GM10248 (cell line): ENCODE measurements at places on chromosomes 11 and 22.

- DNase-seq: peak; percentile 30
Observed at GRCh38 chr11:26649884-26650283, 72.0 kb downstream of the SLC5A12 start.

DNA sequence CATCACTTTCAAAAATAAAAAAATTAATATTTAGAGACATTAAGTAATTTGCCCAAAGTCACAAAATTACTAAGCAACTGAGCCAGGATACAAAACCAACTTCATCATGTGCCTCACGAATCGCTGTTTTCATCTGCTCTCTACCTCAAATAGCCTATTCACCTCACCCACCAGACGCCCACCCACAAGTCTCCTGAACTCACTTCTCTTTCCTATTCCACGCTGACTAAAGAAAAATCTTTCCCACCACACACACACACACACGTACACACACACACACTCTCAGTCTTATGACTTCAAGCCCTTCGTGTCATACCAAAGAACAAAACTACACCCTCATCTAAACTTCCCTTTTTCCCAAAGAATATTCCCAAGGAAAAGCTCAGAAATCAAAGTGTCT, 2.2 kb downstream of the OR8B12 start:
- no peak for DNase-seq

- no peak for DNase-seq
Observed at GRCh38 chr11:18677560-18677959, 21.0 kb upstream of the TMEM86A start.

GRCh38 chr11:78982473-78982872, 407.8 kb upstream of the NARS2 start:
- DNase-seq: no peak

DNA sequence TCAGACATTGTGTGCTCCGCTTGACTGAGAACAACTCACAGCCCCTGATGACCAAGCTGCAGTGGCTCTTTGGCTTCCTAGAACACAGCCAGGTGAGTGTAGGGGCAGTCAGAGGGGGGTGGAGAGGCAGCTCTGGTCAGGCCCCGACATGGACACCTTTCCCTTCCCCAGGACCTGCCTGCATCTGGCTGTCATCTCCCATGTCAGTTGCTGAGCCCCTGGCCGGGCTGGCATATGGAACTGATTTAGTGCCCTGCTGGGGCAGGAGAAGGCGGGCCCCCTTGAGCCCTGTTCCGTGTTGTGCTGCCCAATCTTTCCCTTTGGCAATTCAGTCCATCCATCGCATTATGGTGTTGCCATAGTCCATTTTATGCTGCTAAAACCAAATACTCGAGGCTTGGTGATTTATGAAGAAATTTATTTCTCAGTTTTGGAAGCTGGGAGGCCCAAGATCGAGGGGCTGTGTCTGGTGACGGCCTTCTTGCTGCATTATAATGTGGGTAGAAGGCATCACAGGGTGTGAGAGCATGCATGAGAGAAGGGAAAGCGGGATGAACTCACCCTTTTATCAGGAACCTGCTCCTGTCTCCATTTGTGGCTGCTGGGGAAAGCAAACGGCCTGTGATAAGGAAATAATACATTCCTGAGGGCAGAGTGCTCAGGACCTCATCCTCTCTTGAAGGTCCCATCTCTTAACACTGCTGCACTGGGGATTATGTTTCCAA, 19.0 kb downstream of the USP35 start:
- no peak for DNase-seq

DNA sequence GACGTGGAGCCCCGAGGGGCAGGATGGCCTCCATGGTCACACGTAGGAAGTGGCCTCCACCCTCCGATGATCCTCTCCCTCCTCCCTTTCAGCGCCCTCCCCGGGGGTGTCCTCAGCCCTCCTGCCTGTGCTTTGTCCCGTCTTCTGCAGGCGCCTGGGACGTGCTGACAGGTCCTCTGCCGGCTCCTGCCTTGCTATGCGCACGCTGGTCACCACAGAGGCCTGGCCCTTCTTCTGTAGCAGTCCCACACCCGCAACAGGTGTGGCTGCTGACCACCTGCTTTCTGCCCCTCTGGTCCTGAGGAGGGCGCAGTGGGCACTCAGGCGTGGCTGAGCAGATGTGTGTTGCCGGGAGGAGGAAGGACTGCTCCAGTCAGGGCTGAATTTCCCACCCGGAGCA, 27.7 kb upstream of the PPP6R3 start:
- no peak for DNase-seq

DNA sequence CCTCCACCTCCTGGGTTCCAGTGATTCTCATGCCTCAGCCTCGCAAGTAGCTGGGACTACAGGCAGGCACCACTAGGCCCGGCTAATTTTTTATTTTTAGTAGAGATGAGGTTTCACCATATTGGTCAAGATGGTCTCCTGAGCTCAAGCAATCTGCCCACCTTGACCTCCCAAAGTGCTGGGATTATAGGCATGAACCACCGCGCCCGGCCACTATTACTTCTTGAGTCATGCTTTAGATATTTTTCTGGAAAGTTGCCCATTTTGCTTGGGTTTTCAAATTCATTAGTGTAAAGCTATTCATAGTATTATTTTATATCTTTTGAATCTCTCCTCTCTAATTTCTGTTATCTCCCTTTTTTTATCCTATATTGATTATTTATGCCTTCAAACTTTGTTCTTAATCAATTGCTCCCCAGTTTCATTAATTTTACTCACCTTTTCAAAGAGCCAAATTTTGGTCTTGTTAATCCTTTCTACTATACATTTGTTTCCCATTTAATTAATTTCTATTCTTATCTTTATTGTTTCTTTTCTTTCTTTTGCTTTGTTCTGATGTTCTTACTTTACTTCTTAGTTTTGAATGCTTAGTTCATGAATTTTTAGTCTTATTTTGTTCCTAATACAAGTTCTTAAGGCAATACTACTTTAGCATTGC, 10.3 kb upstream of the RAC2 start:
- no peak for DNase-seq

DNA sequence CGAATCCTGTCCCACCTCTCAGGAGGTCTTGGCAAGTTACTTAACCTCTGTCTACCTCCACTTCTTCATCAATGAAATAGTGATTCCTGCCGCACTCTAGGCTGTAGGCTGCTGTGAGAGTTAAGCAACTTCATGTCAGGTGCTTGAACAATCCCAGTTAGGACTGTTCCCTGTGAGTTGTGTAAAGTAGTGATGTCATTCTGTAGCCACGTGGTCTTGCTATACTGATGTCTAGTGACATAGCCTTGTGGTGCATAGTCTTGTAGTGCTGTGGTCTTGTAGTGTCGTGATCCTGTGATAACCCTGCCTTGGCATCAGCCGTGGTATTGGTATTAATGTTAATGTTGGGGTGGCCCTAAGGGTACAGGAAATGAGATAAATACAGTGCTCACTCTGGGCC, 30.3 kb upstream of the PRR5 start:
- DNase-seq: no peak

GRCh38 chr11:46952553-46952952, 16.0 kb downstream of the CSTPP1 start:
- no peak for DNase-seq

DNA sequence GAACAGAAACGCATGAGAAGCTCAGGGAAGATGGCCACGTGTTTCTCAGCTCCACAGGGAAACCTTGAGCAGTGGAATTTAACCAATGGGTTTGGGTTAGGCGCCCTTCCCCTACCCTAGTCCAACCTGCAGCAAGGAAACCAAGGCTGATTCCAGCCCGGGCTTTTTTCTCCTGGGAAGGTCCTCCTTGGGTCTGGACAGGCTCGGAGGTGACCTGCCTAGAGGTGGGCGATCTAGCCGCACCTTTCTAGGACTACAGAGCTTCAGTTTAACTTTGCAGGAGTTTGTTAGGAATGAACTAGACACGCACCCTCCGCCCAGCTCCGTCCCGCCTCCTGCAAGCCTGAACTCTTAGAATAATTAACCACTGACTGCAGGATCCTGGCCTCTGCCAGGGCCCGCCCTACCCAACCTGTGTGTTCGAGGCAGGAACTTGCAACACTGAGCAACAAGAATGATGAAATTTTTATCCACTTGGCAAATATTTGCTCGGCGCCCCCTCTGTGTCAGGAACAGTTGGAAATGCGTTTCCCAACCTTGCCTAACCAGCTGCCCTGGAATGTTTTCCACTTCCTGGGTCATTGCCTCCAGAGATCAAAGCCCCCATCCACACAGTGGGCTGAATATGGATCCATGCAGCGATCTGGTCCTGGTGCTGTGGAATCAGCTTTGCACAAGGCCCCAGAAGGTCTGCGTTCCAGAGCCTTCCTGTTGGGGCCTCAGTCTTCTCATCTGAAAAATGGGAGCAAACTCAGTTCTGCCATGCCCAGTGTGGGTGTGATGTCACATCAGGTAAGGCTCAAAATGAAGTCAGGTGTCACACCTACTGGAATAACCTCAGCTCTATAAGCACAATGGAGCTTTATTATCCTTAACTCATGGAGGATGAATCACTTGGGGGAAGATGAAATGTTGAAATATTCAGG, 13.3 kb downstream of the MPST start:
- no peak for DNase-seq

- DNase-seq: no peak
Observed at GRCh38 chr11:45806937-45807791, 2.2 kb downstream of the SLC35C1 start.

DNA sequence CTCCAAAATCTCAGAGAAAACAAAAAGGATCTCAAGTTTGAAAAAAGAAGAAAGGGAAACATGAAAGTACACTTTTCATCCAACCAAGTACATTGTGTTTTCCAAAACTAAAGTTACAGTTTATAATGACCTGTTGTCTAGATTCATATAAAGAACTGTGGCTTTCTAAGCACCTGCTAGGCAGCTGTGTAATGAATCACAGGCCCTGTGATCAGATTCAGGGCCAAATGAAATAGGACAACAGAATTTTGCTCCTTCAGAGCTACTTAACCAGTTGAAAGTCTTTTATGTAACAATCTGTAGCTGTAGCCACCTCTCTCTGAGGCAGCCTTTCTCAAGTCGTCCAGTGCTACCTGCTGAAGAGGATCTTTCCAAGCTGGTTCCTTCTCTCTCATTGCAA, 960.0 kb upstream of the RAG2 start:
- DNase-seq: no peak

DNA sequence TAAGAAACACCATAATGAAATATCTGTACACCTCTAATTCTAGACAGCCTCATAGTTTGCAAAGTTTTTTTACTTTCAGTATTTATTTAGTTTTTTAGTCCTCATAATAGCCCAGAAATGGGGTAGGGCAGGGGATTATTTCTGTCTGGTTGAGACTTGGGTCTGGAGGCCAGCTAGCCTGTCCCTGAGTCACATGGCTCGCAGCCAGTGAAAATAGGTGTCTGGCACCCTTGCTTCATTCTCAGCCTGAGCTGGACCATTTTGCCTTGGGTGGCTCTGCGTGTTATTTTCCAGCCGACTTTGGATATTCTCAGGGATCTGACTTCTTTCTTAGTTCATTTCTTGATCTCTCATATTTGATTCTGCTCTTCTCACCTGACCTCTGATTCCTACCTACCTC, 123.9 kb upstream of the NARS2 start:
- no peak for DNase-seq

DNA sequence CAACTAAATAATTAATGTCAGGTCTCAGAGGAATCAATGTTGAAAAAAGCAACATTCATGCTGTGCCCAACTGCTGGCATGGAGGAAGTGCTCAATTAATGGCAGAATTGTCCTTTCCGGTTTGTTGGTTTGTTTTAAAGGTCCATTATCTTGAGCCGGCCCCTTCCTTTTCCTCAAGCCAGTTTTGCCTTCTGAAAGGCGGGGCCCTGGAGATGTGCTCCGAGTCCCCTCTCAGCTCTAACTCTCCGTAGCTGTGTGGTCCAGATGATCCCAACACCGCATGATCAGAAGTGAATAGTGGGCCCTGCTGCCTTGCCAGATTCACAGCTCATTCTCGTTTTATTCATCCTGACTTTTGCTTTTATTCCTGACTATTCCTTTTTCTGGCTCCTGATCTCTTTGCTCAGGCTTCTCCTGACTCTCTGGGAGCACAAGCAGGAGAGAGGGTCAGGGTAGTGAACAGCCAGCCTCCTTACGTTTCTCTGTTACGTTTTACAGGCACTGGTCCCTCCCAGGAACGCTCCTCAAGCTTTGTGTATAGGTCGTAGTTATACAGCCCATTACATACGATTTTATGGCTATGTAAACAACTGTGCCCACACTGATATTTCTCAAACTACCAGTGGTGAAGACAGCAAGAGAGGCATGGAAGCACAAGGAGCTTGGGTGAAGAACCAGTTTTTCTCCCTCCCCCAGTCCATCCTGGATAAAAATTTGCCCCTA, 265.9 kb downstream of the LARGE1 start:
- no peak for DNase-seq

DNA sequence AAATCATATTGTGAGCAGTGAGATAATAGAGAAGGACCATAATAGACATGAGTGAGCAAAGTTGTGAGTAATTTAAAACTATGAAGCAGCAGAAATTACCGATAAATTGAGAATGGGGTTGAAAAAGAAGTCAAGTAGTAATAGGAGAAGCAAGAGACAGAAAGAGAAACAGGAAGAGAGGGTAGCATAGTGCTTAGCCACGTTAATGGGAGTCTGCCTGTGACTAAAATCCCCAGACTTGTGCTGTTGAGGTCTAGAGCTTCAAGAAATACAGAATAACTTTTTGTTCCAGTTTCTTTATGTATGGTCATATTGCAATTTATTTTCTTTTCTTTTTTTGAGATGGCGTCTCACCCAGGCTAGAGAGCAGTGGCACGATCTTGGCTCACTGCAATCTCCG, 368.7 kb downstream of the METTL15 start:
- DNase-seq: no peak

DNA sequence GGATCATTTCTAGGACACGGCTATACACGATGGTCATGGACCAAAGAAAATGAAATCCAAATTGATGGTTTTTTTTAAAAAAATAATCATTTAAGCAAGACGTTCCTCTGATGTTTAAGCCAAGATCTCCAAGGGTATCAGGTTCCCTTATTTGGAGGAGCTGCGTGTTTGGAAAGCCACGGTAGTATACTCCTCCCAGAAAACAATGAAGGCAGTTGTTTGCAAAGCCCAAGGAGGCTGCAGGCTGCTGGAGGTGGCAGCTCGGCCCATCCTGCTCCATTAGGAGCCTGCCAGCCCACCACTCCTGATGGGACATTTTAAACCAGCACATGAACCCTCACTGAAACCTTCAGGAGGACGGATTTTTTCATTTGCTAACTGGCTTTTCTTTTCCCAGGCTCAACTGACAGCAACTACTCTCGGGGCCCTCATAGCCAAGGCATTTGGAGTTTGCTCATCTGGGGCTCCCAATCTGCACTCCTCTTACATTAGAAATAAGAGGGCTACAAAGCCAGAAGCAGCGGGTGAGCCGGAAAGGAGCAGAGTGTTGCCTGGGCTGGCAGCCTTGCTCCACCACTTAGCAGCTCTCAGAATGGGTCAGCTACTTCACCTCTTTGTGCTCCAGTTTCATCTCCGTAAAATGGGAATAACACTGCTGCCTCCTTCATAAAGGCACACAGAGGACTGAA, 58.4 kb downstream of the ABTB2 start:
- DNase-seq: no peak

GRCh38 chr11:68950762-68951161, 30.0 kb downstream of the MRGPRD start:
- no peak for DNase-seq

- DNase-seq: no peak
Observed at GRCh38 chr11:64614917-64615316, 23.9 kb downstream of the SLC22A12 start.

- DNase-seq: no peak
Observed at GRCh38 chr11:119447664-119448242, 24.8 kb upstream of the THY1 start.
